ENCODE measurements at places on chromosomes 5 and 9. TPM values are rescaled to one million over a fixed set of nuclear protein-coding genes. Genes with fewer than 3 reads are reported as not detected.

DNA sequence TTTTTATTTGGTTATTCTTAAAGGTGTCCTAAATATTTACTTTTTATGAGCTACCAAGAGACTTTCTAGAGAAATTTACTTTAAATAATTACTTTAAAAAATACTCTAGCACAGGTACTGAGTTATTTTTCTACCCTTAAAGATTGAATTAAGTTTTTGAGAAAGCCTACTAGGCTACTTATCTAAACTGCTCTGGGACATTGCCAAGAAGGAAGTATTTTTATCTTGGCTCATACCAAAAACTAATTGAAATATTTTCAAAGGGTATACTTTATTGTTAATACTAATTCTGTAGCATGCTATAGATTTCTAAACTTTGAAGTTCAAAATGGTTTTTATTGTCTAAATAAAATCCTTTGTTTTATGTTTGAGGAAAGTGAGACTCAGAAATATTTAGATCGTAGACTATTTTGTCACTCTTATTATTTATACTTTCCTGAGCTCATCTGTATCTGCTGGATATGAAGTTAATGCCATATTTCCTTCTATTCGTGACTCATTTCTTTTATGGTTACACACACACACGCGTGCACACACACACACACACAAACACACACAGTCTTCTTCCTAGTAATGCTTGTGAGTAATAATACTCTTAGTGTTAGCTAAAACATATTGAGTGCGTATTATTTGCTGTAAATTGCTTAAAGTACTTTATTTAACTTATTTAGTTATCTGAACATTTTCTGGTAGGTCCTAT is 89.5 kb downstream of the MAN2A1 start:
- no peak for DNase-seq

GRCh38 chr5:116629168-116629567 is 54.5 kb upstream of the SEMA6A start:
- no peak for DNase-seq

- DNase-seq: peak; percentile 84
Observed at GRCh38 chr5:97111616-97112015, 30.8 kb downstream of the LIX1 start.

- DNase-seq: no peak
Observed at GRCh38 chr5:161697001-161697400, 11.5 kb downstream of the GABRA6 start.

DNA sequence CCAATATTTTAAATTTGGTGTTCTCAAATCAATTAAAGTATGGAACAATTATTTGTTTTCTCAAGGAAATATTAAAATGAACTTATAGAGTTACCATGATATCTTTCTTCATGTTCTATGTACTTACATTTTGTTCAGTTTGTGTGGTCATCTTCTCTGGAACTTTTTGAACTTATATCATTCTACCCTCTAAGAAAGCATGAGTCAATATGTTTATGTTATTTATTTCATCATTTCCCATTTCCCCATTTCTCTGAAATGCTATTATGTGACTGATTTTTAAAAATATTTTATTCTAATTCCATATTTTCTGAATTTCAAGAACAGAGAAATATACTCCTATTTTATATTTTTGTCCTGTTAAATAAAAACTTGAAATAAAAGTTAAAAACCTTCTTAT is 123.5 kb upstream of the ACOT12 start:
- no peak for DNase-seq

- DNase-seq: no peak
Observed at GRCh38 chr5:125038477-125038876, 292.0 kb upstream of the ZNF608 start.

DNA sequence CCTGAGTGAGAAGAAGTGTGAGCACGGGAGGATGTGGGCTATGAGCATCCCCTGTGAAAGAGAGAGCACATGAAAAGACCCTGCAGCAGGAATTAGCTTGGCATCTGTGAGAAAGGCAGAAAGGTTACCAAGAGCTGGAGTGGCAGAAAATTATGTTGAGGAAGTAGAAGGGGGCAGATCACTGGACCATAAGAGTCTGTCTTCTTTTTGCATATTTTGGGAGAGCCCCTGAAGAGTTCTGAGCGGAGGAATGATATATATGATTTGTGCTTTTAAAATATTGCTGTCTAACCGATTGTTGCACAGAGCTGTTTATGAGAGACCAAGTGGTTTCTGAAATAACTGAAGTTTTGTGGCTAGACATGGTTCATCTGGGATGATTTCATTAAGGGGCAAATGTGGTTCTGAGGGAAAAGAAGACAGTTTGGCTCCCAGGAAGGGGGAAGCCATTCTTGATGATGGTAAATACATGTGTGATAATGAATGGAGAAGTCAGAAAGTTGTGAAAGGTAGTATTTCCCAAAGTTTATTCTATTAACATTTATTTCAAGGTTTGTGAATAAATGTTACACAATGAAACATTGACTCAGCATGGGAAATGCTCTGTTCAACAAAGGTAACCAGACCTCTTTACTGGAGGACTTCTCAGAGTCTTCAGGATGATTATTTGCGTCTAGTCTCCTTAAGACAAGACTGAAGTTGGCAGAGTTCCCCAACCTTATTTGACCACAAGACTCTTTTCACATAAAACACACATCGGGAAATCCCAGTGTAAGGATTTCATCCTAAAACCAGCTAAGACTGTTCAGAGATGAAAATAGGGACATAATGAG is 31.5 kb upstream of the ADRB2 start:
- DNase-seq: no peak

- no peak for DNase-seq
Observed at GRCh38 chr9:110775724-110776123, 107.1 kb downstream of the MUSK start.

DNA sequence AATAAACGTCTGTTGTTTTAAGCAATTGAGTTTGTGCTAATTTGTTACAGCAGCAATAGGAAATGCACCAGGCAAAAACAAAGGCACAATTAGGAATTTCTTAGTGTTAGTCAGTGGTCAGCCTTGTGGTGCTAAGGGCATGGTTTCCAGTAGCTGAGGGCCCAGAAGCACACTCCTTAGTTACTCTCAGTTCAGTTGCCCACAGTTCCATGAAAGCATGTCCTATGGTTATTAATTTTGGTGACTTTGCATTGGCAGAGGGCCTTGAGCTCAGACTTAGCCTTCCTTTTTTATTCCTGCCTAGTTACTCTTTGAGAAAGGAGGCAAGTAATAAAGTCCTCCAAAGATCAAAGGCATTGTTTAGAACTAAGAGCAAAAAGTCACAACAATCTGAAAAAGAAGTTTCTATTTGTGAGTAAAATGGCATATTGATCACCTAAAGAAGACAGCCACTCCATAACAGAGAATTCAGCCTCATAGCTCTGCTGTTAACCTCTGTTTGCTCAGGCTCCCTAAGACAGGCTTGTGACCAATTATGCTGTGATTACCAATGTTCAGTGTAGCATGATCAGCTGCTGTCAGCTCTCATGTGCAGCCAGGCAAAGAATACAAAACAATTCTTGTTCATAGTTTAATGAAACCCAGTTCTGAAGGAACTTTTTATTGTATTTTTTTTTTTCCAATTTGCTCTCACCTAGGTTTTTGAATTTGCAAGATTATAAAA is 57.0 kb upstream of the MROH2B start:
- DNase-seq: peak; percentile 6

DNA sequence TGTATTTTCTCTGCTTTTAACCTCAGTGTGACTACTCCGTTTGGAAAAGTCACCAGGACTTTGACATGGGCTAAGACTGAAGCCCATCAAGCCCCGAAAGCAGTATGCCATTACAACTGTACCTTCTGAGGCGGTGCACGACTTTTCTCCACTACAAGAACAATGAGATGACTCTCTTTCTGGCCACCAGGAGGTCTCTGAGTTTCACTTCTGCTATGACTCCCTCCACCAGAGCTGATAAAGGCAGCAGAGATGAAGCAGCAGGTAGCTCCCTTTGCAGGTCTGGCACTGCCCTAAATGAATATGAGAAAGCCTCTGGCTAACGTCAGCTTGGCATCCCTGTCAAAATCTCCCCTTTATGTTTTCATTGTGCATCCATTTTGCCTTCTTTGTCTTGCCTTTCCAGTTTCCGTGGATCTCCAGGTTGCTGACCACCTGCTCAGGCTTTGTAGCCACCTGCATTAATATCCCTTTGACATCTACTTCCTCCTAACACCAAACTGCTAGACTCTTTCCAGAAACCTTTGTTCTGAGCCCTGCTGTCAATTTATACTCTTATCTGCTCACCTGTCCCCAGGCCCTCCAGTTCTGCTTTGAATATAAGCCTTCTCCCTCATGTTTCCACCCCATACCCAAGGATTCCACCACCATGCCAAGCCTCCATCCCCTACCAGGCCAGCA is 221.7 kb downstream of the ZNF608 start:
- DNase-seq: peak; percentile 6

DNA sequence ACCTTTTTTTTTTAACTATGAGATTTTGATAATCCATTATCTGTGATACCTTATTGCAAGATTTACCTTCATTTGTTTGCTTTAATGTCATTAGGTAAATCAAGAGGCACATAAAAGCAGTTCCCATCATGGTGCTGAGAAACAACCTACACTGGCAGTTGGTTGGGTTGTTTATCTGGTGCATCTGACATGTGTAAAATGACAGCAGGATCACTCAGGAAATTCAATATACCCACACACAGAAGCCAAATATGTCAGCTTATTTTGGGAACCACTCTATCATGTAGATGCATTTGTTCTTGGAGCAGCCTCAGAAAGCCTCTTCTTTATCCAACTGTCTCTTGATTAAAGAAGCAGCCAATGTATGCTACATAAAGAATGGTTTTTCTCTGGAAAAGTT is 7.8 kb upstream of the CCDC192 start:
- DNase-seq: no peak

DNA sequence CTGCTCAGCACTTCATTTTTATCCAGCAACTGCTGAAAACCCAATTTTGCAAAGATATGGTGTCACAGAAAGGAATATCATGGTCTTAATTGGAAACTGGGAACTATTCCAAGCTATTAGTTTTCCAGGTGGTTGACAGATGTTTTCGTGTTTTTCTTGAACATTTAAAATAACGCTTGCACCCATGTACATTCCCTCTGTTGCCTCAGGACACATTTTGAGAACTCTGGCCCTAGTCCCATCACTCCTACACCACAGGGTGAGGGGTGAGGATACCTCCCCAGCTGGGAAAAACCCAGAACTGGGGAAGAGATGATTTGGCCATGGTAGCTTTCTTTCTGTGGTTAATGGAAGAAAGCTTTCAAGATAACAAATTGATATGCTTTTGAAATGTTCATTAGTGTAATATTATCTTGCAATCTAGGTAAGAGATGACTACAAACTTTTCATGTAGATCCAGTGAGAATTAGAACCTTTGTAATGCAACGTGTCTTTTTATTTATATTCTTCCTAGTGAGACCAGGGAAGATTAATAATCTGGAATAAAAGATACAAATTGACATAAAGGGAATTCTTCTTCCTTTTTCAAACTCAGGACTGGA is 627.0 kb downstream of the RAB3C start:
- no peak for DNase-seq

DNA sequence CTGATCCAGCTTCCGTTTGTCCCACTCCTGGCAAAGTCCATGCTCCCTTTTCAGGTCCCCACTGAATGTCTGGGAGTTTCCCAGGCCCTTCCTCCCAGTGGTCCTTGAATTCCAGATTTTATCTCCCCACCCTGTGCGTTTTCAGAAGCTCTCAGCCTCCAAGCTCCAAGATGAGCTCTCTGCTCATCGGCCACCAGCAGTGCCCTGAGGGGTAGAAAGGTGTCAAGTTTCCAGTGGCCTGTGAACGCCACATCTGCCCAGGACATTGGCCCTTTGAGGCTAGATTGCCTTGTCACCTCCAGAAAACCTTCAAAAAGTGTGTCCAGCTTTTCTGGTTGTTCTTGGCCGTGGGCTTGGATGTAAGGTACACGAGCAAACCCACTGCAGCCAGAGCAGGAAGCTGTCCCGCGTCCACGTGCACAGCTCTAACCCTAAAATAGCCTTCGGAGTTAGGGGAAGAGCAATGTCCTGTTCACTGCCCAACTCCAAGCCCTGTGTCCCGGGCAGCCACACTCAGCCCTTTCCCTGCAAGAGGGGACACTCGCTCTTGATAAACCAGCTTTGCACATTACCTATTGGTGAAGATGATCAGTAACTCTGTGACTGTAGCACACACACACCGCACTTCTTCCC is 10.9 kb upstream of the LRRC14B start:
- DNase-seq: no peak

The ZFP2 gene
- 0.22 TPM for polyA plus RNA-seq

The HDHD3 gene
- polyA plus RNA-seq: 96.9 TPM

The BTNL8 gene
- polyA plus RNA-seq: 192 TPM

The PGM5 gene
- 1.6 TPM for polyA plus RNA-seq

The EMB gene
- polyA plus RNA-seq: 19.1 TPM

The AK8 gene
- polyA plus RNA-seq: 0.09 TPM

The LRRTM2 gene
- 1.4 TPM for polyA plus RNA-seq
